Stimulated activated CD8-positive, alpha-beta memory T cell treated with anti-CD3 and anti-CD28 coated beads, Interleukin-12 subunit alpha, Interleukin-12 subunit beta, amount 100 ng/mL, for 4 hours (primary cell): ENCODE measurements at places on chromosomes 6 and 20.
A peak's percentile ranks its signal among the peaks of the same experiment; 100 is the strongest.

DNA sequence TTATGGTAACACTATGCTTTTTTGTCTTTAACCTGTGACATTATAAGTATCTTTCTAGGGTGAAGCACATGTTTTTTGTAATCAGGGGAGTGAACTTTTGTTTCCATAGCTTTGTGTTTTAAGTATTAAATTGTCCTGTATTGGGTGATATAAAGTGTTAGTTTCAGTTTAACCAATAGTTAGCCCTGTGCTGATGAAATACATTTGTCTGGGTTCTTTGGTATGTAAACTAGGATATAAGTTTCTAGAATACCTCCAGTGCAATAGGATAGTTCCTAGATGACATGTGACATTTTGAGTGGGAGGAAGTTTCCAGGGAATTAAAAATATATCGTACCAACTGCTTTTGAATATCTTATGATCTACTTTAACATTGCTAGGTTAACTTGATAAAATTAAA lies 611.0 kb upstream of the MARCKS start:
- DNase-seq, result no peak

DNA sequence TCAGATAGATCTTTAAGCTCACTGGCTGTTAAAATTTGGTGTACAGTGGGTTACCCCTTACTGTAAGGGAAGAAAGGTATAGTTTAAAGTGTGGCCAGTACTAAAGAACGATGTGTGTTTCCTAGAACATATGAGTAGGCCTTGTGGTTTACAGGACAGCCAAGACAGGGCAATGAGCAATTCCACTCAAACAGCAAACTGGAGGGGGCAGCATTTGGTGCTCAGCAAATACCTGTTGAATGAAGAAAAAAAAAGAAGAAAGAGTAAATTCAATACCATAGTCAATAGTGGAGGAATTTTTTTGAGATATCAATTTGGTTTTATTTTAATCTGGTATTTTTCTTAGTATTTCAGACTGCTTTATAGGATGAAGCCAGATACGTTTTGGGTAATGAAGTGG lies 3.8 kb upstream of the NCOA5 start:
- DNase-seq, result no peak

- DNase-seq, result no peak
Observed at GRCh38 chr6:163651426-163651825, 236.9 kb downstream of the QKI start.

DNA sequence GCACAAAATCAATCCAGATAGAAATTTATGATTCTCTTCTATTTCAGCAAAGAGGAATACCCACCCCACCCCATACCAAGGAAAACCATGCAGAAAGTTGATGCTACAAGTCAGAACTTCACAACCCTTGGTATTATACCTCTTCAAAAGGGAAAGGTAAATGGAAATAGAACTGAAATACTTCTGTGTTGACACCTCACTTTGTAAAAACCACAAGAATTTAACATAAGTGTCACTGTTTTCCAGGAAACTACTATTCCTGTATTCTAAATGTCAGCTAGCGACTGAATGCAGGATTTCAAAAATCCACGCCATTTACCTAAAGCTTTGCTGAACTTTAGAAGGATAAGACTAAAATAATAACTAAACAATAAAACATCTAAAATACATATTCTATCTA lies 3.6 kb downstream of the CPNE1 start:
- DNase-seq, result no peak

GRCh38 chr6:145086197-145086596 lies 649.1 kb downstream of the EPM2A start:
- no peak for DNase-seq

DNA sequence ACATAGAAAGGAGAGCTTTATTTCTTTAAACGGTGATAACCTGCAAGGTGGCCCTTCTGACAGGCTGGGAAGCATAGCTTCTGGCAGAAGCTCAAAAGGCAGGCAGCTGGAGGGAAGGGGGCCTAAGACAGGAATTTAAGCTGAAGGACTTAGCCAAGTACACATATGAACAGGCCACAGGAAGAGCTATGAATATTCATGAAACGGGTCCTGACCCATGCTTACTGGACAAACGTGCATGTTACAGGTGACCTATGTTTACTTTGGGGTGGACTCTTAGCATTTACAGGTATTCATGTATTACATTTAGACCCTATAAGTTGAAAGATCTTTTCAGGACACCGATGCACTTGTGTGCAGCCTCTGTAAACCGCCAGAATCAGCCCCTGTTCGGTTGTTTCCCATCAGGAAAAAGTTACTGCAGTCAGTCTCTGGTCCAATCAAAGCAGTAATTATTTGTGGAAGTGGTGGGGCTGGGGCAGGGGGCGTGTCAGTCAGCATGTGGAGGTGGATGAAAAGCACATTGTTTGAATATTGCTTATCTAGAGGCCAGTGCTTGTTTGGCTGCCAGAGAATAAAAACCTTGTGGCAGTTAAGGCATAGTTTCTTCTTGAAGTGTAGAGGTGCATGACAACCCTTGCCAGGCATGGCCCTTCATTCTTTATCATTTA lies 2.9 kb upstream of the GZF1 start:
- no peak for DNase-seq

DNA sequence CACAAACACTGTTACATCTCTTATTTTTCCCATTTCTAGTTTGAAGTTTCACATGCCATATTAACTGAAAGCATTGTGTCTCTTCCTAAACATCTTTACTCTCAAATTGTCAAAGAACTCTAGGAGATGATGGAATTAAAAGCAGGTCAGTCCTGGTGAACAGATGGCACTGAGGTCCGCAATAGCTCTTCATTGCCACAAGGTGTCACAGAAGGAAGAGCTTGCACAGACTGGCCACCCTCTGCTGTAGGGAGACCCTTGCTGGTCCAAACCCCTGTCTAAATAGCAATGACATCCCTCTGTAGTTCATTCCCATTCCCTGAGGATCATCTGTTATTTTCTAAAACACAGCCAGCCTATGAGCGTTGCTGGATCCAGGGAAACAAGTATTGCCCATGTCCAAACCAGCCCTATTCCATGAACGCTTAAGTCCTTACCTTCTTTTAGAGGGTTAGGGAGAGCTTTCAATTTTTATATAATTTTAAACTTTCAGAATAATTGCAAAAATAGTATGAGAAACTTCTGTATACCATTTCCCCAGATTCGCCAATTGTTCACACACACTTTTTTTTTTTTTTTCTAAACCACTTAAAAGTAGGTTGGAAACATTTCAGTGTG lies 10.1 kb upstream of the HDAC2 start:
- DNase-seq, result no peak

- DNase-seq, result no peak
Observed at GRCh38 chr6:56347526-56347925, 100.1 kb upstream of the COL21A1 start.

DNA sequence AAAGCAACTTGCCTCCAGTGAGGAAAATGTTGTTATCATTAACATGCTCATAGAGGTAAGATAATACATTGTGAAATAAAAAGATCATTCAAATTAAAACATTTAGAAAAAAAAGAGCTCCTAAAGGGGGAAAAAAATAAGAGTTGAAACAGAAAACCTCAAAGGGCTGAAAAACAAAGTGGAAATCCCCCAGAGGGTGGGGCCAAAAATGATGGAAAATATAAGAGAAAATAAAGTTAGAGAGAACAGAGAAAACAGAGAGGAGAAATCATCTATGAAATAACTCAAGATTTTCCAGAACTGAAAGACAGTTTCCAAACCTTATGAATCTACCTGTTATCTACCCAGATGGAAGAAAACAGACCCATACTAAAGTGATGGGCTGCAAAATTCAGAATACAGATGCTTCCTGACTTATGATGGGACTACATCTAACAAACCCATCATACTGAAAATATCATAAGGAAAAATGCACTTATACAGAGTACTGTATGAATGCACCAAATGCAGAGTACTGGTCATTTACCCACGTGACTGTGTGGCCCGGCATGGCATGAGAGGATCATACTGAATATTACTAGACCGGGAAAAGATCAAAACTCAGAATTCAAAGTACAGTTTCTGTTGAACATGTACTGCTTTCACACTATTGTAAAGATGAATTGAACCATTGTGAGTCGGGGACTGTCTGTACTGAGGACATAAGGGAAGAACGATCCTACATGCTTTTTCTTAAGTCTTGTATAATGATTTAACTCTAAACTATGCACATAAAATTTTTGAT lies 4.0 kb downstream of the ZBTB24 start:
- DNase-seq, result no peak

DNA sequence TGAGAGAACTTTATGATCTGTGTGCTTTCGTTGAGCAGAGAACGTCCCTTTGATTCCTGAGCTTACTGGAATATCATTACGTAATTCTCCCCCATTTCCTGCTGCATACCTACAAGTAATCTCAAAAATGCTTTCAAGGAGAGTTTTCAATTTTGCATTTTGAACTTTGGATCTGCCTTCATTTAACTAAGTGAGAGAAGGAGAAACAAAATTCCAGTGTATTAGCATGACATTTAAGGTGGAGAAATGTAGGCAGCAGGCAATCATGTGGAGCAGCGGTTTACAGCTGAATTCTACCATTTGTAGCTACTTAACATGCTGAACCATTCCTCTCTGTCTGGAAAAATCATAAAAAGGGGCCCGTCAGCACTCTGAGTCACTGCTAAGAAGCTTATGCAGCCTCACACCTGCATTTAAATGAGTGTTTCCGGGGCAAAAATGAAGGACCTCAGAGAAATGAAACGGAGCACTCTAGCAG lies 451.5 kb downstream of the PLCB1 start:
- no peak for DNase-seq

GRCh38 chr6:15337582-15337981 lies 91.7 kb downstream of the JARID2 start:
- no peak for DNase-seq

DNA sequence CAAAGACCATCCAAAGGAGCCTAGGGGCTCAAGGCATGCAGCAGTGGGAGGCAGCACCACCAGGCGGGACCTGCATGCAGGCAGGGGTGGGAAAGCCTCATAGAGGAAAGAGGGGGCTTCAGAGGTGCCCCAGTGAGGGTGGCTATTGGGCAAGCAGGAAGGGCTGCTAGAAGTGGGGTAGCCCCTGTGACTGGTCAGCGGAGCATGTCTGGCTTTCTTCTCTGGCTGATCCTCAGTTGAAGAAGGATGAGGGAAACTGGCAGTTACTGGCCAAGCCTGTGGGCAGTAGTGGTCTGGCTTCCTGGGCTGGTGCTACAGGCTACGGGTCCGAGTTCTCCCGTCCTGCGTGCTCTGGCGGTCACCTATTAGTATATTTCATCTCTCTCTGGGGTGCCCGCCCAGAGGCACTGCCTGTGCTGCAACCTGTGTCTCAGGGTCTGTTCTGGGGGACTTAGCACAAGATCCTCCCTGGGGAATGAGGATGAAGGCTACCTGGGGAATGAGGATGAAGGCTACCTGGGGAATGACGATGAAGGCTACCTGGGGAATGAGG lies 35.9 kb upstream of the CST7 start:
- DNase-seq, result no peak

GRCh38 chr6:31287619-31288018 lies 15.7 kb upstream of the HLA-C start:
- no peak for DNase-seq

DNA sequence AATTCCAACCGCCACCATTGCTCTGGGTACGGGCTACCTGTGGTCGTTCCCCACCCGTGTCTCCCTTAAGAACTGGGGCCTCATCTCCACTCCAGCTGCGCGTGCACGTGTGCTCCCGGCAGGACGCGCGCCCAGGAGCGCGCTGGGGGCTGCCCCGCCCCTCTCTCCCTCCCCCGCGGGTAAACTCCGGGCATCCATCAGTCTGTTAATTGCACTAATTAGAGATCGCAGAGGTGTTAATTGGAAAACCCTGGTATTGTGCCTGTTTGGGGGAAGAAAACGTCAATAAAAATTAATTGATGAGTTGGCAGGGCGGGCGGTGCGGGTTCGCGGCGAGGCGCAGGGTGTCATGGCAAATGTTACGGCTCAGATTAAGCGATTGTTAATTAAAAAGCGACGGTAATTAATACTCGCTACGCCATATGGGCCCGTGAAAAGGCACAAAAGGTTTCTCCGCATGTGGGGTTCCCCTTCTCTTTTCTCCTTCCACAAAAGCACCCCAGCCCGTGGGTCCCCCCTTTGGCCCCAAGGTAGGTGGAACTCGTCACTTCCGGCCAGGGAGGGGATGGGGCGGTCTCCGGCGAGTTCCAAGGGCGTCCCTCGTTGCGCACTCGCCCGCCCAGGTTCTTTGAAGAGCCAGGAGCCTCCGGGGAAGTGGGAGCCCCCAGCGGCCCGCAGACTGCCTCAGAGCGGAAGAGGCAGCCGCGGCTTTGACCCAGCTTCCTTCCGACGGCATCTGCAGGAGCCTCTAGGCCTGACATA lies 14.4 kb downstream of the FOXP4 start:
- DNase-seq, result peak; percentile 68

DNA sequence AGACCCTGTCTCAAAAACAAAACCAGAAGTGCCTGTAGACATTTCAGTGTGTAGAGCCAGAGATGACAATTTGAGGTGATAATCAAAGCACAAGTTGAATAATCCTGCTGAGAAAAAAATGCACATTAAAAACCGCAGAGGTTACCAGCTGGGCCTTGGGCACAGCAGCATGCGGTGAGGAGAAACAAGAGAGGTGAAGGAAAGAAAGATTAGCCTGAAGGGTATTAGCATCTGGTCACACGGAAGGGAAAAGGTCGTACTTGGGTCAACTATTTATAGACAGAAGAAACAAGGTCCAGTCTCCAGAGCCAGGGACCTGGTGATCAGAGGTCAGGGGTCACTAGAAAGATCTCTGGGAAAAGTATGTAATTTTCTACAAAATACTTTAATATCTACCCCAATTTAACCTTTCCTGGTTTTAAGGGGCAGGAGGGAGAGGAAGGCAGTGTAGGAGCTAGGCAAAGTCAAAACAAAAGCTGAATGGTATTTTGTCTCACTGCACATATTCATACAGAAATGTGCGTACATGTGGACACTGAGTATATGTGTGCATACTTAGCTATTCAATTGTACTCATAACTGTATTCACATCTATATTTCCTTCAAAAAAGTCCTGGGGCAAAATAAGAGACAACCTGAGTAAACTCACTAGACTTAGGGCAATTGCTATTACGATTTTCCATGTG lies 10.1 kb downstream of the MAP7 start:
- no peak for DNase-seq

GRCh38 chr6:154611241-154611640 lies 100.8 kb upstream of the CNKSR3 start:
- no peak for DNase-seq

- no peak for DNase-seq
Observed at GRCh38 chr6:147065786-147066185, 138.4 kb upstream of the STXBP5 start.

GRCh38 chr20:62305765-62306413 lies 3.1 kb downstream of the ADRM1 start:
- DNase-seq, result no peak

- no peak for DNase-seq
Observed at GRCh38 chr20:44186674-44187053, 324 bp downstream of the JPH2 start.

DNA sequence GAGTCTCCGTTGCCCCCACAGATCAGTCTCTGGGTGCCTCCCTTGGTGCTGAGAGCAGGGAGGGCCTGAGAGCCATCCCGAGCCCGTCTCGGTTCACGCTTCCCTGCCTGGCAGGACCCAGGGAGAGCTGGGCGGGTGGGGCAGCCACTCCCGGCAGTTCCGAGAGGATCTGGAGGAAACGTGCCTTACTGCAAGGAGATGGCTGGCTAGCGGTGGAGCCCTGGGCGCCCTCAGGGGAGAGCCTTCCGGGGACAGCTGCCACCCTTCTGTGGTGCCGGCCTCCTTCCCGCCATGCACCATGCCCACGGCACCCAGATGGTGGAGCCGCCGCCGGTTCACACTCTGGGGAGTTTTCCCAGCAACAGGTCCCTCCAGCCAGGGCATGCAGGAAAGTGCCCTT lies 45.8 kb upstream of the SLCO4A1 start:
- no peak for DNase-seq
